ENCODE measurements at places on chromosomes 2 and 18.

DNA sequence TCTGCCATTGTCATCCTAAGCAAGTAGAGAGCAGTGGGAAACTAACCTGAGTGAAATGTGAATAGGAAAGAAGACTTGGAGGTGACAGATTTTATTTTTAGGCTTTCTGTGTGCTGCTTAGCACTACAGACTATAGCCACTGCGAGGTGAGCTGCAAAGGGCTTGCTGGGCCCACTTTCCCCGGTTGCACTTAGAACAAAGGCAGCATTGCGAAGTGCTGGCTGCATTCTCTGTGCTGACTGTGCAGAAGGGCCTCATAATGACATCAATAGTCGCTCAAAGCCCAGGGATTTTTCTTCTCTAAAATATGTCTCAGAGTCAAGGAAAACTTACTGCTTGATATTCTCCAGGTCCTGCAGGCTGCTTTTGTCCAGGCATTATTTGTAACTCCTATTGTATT, 592.1 kb downstream of the TDRD15 start:
- DNase-seq = no peak

DNA sequence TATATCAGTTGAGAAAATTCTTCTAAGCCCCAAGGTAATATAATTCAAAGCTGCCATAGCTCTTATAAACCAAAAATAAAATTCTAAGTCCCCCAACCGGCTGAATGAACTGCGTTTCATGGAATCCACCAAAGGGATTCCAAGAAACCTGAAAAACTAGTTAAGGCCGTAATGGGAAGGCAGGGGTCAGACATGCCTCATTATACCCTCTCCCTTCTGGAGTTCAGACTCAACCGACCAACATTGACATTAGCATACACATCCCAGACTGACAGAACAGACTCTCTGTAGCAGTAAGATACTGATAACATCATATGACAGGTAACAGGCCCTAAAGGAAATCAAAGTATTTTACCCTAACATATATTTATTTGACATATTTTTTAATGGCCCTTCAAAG, 31.4 kb upstream of the PHLPP1 start:
- DNase-seq = no peak

GRCh38 chr2:189409647-189410046, 31.6 kb upstream of the WDR75 start:
- no peak for DNase-seq

GRCh38 chr2:224025874-224026273, 13.2 kb downstream of the SERPINE2 start:
- DNase-seq = no peak

GRCh38 chr2:42186366-42186765, 17.2 kb downstream of the EML4 start:
- DNase-seq = no peak

DNA sequence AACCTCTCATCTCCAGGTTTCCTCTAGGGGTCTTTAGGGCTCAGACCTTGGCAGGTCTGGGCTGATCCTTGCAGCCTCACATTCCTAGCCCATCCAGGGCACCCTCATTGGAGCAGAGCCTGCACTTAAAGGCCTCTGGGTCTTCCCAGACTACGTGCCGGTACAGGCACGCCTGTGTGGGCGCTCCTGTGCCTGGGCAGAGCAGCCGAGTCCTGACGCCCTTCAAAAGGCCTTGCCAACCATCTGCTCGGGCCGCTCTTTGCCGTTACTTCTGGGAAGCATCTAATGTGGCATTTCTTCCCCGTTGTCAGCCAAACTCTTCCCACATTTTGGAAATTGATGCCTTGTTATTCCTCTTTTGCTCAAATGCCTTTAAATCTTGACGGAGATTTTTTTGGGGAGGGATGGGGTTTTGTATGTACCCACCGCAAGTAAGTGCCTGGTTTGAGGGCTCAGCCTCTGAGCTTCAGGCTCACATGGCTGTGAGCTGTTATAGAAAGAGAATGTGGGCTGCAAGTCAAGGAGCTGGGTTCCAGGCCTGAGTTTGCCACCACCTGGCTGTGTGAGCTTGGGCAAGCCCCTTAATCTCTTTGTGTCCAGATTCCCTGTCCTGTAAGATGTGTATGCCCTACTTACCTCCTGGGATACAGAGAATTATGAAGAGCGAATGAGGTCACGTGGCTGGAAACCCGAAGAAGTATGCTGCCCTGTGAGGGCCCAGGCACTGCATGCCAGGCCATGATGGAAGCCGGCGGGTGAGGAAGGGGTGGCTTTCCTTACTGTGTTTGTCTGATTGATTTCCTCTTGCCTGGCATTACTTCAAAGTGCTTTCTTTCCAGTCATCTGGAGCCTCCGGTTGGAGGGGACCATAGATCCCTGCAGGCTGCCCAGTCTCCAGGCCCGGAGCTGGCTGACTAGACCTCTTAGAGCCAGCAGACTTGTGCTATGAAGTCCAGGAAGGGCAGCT, 20.6 kb downstream of the EHD3 start:
- no peak for DNase-seq

- DNase-seq = no peak
These were observed 1103.6 kb downstream of the LRP1B start for GRCh38 chr2:141027221-141027620.

GRCh38 chr2:174752403-174753037, 11.8 kb downstream of the CHRNA1 start:
- DNase-seq = no peak

DNA sequence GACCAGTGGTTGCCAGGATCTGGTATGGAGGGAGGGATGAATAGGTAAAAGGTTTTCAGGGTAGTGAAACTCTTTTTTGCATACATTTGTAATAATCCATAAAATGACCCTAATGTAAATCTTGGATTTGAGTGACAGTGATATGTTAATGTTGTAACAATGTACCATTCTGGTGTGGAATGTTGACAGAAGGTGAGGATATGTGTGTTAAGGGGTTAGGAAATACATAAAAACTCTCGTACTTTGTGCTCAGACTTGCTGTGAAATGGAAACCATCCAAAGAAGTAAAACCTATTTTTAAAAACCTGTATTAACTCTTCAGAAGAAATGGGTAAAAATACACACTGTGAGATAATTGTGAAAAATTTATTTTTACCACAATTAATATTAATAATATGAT, 66.2 kb downstream of the SYT4 start:
- no peak for DNase-seq

DNA sequence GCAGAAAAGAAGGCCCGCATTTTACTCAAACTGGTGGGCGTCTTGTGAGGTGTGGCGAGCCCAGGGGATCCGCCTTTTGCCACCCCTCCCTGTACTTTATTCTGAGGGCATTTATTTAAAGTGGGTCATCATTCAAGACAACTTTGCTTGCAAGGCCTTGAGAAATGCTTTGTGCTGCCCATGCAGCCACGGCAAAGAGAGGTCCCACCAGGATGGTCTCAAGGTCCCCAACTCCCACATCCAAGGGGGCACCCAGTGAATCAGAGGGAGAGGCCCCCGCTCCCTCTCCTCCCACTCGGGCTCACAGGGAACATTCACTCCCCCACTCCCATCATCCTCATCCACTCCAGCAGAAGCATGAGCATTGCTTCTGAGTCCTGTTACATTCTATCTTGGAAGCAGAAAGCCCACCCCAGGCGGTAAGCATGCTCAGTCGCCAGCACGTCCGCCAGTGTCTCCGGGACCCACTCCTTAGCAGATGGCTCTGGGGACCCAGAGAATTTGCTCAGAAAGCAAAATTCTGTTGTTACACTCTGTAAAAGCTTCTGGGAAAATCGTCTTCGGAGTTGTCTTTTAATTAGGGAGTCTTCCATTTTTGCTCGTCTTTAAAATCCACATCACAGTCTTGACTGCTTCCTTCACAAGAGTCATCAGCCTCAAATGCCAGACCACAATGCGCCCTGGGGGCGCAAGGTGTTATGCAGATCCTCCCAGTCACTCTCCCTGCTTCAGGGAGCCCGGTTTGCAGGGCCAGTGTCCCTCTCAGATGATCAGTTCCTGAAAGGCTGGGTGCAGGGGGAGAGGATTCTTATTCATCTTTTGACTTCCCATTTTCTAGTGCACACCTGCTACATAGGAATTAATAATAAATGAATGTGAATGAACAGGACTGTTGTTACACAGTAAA, 99.4 kb upstream of the NCK2 start:
- DNase-seq = no peak

DNA sequence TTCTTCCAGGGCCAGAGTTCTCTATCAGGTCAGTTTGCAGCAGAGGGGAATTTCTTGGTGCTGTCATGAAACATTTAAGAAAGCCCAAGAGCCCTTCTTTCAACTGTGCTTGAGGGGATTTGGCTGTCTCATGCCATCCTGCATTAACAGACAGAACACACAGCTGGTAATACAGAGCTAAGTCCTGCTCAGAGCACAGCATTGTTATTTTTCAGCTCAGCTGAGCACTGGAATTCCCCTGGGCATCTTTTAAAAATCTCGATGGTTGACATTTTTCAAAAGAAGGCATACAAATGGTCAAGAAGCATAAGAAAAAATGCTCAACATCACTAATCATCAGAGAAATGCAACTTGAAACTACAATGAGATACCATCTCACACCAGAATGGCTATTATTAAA, 14.9 kb upstream of the IL1R2 start:
- DNase-seq = no peak

- DNase-seq = no peak
These were observed 188.9 kb downstream of the SH3BP4 start for GRCh38 chr2:235140801-235141081.

DNA sequence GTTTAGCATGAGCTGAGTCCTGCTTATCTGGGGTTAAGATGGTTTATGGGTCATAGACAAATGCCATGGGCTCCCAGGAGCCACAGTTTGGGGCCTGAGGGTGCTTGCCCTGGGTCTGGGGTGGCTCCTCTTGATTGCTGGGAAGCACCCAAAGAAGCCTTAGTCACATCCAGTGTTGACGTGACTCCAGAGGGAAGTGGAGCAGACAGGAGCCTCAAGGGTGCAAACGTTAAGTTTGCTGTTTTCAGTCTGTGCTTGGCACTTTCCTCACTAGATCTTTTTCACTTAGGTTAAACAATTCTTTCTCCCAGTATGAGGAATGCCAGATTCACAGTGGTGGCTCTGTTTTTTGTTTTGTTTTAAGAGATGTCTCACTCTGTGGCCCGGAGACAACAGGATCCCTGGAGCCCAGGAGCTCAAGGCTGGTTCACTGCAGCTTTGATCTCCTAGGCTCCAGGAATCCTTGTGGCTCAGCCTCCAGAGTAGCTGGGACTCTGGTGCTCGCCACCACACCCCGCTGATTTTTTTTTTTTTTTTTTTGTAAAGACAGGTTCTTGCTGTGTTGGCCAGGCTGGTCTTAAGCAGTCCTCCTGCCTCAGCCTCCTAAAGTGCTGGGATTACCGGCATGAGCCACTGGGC, 251.3 kb downstream of the FAM210A start:
- no peak for DNase-seq

DNA sequence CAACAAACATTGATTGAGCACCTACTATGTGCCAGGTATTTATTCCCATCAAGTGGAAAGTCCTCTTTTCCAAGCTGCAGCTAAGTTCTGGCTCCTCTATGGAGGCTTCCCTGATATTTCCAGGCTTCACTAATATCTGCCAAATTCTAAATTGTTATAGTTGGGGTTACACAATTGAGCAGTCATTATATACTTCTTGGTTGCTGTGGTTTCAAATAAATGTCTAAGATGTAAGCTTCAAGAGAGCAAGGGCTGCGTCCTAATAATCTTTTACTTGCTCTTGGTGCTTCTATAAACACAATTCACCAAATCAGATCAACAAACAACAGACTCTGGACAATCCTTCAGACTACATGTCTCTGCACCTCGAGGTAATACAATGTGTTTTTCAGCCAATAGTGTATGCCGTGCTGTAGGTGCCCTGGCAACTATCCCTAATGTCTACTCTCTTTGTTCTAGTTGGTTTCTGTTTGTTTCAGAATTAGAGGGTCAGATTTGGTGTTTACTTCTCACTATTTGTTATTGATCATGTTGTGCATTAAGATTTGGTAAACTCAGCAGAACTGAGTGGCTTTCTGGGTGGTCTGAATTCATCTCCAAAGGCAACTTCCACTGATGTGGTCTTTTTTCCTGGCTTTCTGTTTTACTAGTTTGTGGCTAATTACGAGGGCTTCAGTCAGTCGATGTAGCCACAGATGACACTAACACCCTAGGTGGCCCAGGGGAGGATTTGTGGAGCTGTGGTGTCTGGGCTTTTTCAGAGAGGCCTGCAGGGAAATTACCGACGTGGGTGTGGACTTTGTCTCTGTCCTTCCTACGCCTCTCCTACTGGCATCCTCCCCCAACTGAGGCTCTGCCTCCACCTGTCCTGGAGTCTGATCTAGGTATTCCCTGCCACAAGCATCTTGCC, 50.4 kb downstream of the CDCA7 start:
- no peak for DNase-seq

DNA sequence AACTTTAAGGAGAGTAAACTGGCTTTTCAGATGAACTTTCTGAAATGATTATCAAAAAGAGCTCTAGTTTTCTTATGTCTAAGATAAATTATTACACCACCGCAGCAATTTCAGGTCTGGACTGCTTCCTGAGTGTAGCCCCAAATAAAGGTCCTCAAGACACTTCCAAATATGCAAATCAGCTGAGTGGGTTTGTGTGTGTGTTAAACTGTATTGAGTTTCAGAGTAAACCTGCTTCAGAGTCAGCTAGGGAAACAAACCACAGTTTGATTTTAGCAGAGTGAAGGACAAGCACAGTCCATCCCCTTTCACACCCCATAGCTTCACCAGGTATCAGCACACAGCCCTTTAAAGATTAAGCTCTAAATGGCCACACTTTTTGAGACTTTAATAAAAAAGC, 168.7 kb downstream of the NRXN1 start:
- no peak for DNase-seq

- no peak for DNase-seq
These were observed 12.2 kb upstream of the ATP6V1B1 start for GRCh38 chr2:70923378-70924015.

DNA sequence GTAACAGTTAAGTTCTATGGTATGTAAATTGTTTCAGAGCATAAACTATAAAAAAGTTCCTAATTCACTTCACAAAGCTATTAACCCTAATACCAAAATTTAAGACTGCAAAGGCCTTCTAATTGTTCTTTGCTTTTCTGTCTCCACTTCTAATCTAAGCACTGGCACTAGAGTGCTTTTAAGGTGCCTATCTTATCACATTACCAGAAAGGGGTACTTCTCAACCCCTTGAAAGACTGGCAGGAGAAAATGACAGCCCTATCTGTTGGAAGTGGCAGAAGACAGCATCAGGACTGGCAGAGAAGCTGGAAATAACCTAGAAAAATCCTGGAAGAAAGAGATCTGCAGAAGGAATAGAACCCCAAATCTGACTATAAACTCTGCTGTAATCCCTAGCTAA, 10.3 kb downstream of the CNRIP1 start:
- no peak for DNase-seq

- no peak for DNase-seq
These were observed 42.9 kb downstream of the MEX3C start for GRCh38 chr18:51154431-51155063.
